Activated CD8-positive, alpha-beta memory T cell treated with anti-CD3 and anti-CD28 coated beads, Interleukin-2, amount 50 U/mL, for 48 hours (primary cell): ENCODE measurements at places on chromosomes 1 and 21.
A peak's percentile ranks its signal among the peaks of the same experiment; 100 is the strongest.

GRCh38 chr1:94683886-94684285, 136.3 kb upstream of the SLC44A3 start:
- DNase-seq: no peak

- DNase-seq: peak; percentile 72
Observed at GRCh38 chr1:35807614-35808449, at the start of gene AGO4. Gene AGO4 (plus strand): TSS chr1:35808016. CDS start chr1:35808417, 401 bp downstream.

DNA sequence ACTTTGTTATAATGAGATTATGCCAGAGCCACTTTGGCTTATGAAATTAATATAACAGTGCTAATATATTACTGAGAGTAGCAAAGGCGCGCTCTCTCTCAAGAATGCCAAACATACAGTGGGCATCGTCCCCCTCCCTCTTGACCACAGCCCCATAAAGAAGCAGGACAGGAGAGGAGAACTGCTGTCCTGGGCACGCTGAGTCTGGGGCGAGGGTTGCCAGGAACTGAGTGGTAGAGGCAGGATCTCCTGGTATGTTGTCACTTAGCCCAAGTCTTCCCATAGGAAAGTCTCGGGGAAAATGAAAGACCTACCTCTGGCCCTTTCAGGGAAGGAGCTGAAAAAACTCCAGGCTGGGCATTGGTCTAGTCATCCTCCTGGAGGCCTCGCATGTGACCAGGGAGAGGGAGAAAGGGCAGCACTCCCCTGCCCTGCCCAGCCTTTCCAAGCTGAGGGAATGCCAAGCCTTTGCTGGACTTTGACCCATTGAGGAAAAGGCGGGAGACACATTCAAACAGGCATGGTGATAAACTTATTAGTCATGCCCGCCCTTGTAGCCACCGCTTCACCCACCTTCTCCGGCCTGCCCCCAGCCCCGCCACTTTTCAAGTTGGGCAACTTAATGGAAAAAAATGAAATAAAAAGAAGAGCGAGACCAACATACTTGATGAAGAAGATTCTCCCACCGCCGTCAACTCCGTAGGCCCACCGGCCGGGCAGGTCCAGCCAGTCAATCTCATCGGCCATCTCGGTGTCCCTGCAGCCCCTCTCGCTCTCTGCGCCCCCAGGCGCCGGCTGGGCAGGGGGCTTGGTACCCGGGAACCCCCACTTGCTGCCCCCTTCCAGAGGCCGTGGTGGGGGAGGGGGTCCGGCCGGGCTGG, 17.4 kb upstream of the PLEKHA6 start:
- DNase-seq: no peak

- no peak for DNase-seq
Observed at GRCh38 chr1:223731133-223731770, 18.9 kb downstream of the CAPN2 start.

DNA sequence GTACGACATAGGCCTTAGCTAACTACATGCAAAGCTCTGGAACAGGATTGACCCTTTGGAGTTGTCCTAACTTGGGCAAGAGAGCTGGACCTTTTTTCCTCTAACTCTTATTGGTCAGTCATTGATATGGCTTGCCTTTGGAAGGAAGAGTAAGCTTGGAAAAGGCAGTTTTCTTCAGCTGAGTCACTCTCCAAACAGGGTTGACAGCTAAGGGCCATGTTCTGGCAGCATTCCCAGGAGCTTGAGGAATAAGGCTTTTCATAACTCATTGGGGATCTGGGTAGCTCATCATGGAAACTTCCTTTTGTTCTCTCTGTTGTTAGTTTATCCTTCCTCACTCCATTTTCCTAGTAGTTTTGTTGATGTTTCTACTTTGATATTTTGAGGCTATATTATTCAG, 14.5 kb upstream of the ERRFI1 start:
- no peak for DNase-seq

- DNase-seq: no peak
Observed at GRCh38 chr1:192979542-192979941, 79.6 kb downstream of the UCHL5 start.

DNA sequence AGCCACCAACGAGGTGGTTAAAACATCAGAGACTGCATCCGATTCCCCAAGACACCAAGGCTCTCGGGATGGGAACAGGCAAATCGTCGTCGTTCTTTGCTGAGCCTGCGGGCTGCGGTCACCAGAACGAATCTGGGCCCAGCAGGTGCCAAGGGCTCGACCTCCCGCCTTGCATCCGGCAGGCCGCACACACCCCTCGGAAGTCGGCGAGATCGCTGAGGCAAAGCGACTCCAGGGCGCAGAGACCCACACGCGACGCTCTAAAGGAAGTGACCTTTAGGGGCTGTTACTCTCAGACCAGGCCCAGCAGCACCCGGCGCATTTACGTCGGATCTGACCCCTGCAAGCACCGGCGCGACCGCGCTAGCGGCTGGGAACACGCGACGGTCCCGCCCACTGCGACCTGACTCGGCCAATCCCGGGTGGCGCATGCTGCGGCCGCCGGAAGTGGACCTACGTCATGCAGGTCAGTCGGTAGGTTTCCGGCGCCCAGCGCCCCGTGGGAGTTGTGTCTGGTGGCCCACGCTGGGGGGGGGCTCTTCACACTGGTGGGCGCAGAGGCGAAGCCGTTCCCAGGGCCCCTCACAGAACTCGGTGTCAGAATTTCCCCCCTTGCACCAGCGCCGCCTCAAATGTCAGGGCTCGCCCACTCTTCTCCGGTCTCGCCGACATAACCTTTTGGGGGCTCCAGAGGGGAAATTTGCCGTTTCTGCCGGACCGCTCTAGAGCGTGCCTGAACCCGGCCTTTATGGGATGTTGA, 7.5 kb upstream of the PARK7 start:
- peak; percentile 93 for DNase-seq

DNA sequence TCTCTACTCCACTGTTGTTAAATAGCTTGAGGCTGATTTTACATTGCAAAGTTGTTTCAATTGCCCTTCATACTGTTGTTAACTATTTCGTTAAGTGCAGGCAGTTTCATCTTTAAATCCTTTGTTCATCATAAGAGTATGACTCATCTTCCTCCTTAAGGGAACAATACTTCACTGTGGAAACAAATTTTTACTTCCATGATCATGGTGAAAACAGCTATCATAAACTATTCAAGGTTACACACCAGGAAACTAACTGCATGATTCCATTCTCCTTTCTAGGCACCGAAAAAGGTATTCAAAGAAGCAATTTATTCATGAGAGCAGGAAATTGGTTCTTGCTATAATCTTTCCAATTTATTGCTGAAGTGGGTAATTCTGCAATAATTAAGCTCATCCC, 593.2 kb downstream of the LRRIQ3 start:
- DNase-seq: no peak

DNA sequence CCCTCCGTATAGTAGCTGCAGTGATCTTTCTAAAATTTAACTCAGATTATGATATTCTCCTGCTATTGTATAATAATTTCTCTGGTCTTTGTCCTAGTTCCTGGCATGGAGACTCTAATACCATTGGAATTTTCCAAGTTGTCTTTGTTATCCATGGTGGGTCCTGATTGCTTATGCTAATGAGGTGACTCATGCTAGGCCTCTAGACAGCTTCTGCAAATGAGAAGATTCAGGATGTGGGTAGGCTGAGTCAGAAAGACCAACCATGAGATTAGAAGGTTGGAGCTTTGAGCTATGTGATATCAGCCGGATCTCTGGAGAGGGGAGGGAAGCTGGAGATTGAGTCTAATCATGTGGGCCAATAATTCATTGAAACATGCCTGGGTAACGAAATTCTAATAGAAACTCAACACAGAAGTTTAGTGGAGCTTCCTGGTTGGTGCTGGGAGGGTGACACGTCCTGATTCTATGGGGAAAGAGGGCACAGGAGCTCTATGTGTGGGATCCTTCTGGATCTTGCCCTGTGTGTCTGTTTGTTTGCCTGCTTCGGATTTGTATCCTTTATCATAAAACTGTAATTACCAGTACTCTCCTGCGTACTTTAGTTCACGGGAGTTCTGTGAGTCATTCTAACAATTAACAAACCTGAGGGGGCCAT, 73.2 kb upstream of the CNIH3 start:
- no peak for DNase-seq

- DNase-seq: no peak
Observed at GRCh38 chr1:216702170-216702569, 21.1 kb downstream of the ESRRG start.

DNA sequence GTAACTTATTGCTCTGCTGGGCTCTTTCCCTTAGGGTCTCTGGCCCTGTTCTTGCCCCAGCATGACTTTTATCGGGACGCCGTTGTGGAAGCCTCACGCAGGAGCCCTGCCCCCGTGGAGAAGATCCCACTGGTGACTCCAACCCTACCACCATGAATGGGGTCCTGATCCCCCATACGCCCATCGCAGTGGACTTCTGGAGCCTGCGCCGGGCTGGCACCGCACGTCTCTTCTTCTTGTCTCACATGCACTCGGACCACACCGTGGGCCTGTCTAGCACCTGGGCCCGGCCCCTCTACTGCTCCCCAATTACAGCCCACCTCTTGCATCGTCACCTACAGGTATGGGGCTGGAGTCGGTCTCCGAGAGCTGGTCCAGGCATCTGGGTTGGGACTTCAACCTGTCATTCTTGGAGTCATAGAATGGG, 322 bp downstream of the DCLRE1B start:
- DNase-seq: no peak

DNA sequence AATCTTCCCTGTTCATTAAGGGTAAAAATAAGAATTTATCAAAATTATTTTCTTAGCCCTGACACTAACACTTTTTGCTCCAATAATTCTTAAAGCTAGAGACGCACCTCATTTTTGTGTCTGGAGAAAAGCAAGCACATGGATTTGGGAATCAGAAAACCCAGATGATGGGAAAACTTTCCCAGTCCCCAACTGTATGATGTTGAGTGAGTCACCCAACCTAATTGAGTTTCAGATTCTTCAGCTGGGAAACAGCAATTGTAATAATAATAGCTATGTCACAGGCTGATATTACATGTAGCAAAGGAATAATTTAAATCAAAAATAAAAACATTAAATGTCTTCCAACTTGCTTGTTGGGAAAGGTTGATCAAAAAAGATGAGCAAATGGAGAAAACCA, 159.0 kb downstream of the MIS18A start:
- DNase-seq: no peak

DNA sequence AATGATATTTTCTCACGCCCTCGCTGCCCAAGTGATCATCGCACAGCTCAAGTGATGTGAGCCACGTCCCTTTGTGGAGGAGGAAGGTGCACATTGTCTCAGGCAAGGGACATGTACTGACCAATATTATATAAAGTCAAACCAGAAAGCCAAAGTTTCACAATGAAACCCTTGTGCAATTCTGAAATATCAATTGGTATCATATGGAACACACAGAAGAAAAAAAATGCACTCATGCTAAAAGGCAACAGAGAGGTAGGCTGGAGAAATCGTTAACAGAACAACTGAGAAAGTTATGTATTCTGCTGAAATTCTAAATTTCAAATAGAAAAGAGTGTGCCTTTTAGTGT, 1.9 kb downstream of the JAM2 start:
- no peak for DNase-seq

GRCh38 chr1:208202333-208202995, 41.7 kb downstream of the PLXNA2 start:
- DNase-seq: no peak

- DNase-seq: no peak
Observed at GRCh38 chr1:8461351-8462110, 143.6 kb downstream of the SLC45A1 start.

GRCh38 chr1:68459796-68460195, 10.0 kb upstream of the RPE65 start:
- no peak for DNase-seq

DNA sequence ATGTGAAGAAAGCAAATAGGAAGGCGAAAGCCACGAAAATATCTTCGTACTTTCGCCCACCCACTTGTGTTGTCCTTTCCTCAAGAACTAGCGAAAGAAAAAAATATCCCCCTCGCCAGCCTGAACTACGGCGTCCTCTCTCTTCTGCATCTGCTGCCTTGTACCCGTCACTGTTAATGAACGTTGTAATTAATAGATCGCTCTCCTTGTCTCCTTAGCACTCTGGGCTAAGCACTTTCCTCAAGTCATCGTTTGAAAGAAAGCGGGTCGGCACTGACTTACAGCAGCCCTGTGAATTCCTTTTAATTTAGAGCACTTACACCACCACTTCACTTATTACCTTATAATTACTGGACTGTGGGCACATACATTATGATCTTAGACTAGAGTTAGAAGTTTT, 44.1 kb downstream of the ESRRG start:
- no peak for DNase-seq

GRCh38 chr1:151534662-151535278, 5.3 kb upstream of the TUFT1 start:
- DNase-seq: peak; percentile 91

DNA sequence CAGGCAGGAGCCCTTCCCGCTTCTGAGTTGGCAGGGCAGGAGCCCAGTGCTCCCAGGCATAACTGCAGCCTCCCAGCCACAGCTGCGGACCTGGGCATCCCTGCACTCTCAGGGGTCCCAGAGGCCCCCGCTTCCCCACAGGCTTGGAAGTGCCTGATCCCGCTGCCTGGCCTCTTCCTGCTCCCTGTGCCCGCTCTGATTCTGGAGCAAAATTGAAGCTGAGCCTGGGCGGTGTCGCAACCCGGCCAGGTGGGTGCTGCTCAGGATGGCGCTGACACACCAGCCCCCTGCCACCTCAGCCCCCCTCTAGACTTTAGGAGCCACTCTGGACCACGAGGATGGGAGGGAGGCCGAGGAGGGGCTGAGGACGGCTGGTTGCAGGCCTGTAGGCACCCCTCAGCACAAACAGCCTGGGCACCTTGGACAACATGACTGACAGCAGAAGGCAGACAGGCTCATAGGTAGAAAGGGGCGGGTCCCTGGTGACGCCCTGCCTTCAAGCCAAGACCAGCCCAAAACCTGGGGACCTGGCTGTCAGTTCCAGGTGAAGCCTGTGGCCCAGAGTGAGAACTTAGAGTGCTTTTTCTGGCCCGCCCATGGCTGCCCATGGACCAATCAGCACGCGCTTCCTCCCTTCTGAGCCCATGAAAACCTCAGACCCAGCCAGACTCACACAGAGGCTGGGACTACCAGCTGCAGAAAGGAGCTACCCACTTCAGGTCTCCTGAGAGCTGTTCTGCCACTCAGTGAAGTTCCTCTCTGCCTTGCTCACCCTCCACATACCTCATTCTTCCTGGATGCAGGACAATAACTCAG, 7.2 kb downstream of the HLCS start:
- DNase-seq: no peak

GRCh38 chr1:68586766-68587165, 89.9 kb upstream of the DEPDC1 start:
- DNase-seq: no peak

- no peak for DNase-seq
Observed at GRCh38 chr1:71921935-71922559, 360.3 kb downstream of the NEGR1 start.

GRCh38 chr1:228860911-228861831, 125.9 kb downstream of the RHOU start:
- DNase-seq: no peak

- DNase-seq: no peak
Observed at GRCh38 chr1:35264035-35264434, 4.5 kb upstream of the ZMYM4 start.

- DNase-seq: no peak
Observed at GRCh38 chr1:8344893-8345507, 27.1 kb downstream of the SLC45A1 start.

- DNase-seq: no peak
Observed at GRCh38 chr1:229648406-229648805, 22.4 kb downstream of the URB2 start.
